CD4-positive, alpha-beta memory T cell (primary cell): ENCODE measurements at places on chromosomes 1 and 21.

DNA sequence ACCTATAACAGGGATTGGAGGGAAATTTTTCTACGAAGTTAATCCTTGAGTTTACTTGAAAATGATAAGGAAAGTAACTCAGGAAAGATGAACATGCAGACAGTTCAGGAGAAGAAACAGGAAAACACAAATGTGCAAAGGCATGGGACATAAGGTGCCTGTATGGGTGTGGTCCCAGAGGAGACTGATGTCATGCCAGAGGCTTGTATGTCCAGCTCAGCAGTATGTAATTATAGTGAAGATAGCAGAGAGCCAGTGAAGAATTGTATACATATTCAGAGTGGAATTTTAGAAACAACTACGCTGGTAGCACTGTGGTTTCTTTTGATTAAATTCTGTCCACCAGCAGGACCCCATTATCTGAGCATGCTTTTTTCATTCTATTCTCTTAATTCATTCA is 179.5 kb downstream of the LRRC7 start:
- no peak for DNase-seq
- H3K36me3 ChIP-seq = no peaks in the 10 kb centered on the region
- H3K27ac ChIP-seq = no peak overlapping the region

DNA sequence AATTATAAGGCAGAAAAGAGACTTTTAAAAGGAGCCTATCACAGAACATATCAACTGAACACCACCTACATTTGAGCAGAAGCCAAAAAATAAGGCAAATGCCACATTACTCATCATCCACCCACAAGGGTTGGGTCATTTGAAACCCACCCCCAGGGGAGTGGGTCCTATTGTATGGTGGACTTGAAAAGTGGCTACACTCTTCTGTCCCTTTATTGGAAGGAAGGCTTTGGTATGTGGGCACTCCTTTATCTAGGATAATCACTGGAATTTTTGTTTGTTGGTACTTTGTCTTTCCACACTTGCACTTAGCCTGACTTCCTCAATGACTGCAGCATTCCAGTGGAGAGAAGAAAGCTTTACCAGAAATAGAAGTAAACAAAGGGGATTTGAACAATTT is 157.2 kb upstream of the COL11A1 start:
- no peak overlapping the region for H3K4me3 ChIP-seq
- H3K4me1 ChIP-seq = no peaks in the 10 kb centered on the region
- no peaks in the 10 kb centered on the region for H3K27me3 ChIP-seq
- no peak overlapping the region for H3K27ac ChIP-seq

GRCh38 chr1:67888216-67889106 is 55.2 kb upstream of the GNG12 start:
- no peak for DNase-seq
- H3K36me3 ChIP-seq = no peaks in the 10 kb centered on the region
- no peak overlapping the region for H3K4me3 ChIP-seq
- H3K4me1 ChIP-seq = no peaks in the 10 kb centered on the region

DNA sequence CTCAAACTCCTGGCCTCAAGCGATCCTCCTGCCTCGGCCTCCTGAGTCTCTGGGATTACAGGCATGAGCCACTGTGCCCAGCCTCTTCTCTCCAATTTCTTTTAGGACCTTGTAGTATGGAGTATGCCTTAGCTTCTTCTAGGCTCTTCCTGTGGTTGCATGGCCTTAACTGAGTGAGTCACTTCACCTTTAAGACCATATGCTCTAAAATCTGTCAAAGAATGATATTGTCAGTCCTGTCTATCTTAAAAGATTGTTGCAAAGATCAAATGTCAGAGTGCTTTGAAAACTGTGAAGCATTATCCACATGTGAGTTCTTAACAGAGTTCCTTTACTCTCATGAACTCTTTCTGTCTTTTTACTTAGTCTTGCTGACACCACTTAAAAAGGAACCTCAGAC is 37.2 kb downstream of the ATP2B4 start:
- no peak for DNase-seq
- H3K36me3 ChIP-seq = no peaks in the 10 kb centered on the region
- no peak overlapping the region for H3K4me3 ChIP-seq

GRCh38 chr1:247638781-247639180 is 33.4 kb downstream of the OR2G3 start:
- no peaks in the 10 kb centered on the region for H3K36me3 ChIP-seq
- no peak for DNase-seq
- no peaks in the 10 kb centered on the region for H3K4me1 ChIP-seq
- no peak overlapping the region for H3K27ac ChIP-seq
- no peak overlapping the region for H3K4me3 ChIP-seq

- H3K27ac ChIP-seq = no peak overlapping the region
- DNase-seq = no peak
- H3K27me3 ChIP-seq = no peaks in the 10 kb centered on the region
- H3K36me3 ChIP-seq = no peaks in the 10 kb centered on the region
These were observed 14.4 kb downstream of the RALGPS2 start for GRCh38 chr1:178739285-178740045.

DNA sequence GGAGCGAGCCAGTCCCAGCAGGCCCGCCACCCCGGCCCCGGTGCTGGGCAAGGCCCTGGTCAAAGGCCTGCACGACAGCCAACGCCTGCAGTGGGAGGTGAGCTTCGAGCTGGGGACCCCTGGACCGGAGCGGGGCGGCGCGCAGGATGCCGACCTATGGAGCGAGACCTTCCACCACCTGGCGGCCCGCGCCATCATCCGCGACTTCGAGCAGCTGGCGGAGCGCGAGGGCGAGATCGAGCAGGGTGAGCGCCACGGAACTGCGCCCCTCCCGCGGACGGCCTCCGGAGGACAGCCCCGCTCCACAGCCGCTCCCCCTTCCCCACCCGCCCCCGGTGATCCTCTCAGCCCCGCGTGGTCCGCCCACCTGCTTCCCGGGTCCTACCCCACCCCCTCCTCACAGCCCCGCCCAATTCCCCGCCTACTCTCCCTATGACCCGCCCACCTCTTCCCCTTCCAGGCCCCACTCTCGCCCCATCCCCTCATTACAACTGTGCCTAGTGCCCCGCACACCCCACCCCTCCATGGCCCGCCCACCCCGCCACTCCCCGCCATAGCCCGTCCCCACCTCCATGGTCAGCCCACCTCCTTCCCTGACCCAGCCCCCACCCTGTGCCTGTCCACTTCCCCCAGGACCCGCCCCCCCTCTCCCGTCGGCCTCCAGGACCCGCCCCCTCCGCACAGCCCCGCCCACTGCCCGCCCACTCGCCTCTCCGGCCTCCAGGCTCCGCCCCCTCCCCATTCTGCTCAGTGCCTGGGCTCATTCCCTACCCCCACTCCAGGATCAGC is 52.7 kb downstream of the VWA5B1 start:
- DNase-seq = peak; percentile 13
- no peaks in the 10 kb centered on the region for H3K27me3 ChIP-seq
- no peak overlapping the region for H3K27ac ChIP-seq
- H3K4me3 ChIP-seq = no peak overlapping the region

- H3K4me1 ChIP-seq = no peaks in the 10 kb centered on the region
- H3K4me3 ChIP-seq = no peak overlapping the region
- H3K36me3 ChIP-seq = no peaks in the 10 kb centered on the region
- no peak overlapping the region for H3K27ac ChIP-seq
These were observed 105.6 kb downstream of the LRRC7 start for GRCh38 chr1:69673321-69673720.

DNA sequence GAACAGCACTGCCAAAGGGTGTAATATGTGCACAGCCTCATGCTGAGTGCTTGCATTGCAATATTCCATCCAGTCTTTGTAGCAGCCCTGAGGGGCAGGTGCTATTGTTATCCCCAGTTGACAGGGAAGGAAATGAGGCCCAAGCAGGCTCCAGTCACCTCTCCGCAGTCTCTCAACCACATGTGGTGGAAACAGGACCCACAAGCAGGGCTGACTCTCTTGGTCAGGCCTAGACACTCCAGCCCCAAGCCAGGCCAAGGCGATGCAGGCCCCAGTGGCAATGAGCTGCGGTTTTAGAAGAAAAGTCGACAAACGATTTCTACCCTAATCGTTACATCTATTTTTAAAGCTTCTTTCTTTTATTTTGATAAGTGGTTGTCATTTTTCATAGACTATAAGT is 52.6 kb upstream of the GADD45A start:
- H3K36me3 ChIP-seq = no peaks in the 10 kb centered on the region
- H3K27ac ChIP-seq = no peak overlapping the region
- peaks cover 8% of the 10 kb centered on the region for H3K4me1 ChIP-seq
- H3K4me3 ChIP-seq = no peak overlapping the region

DNA sequence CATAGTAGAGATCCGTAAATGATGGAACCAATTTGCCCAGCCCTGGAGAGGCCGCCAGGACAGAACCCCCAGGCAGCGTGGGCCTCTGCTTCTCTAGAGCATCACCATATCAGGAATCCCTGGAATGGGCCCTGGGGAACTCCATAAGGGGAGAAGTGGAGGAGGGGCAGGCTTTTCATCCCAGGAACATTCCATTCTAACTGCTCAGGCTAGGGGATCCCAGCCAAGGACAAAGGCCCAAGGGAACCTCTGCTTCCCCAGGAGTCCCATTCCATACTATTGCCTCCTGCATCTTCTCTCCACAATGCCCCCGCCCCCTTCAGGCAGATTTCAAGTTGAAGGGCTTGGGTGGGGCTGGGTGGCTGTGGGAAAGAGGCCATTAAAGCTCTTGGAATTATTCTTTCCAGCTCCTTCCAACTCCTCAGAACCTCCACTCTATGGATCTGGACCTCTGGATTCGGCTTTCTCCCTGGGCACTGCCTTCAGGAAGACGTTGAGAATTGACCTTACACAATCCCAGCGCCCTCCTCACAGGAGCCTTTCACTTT is 6.0 kb downstream of the TRNP1 start:
- peaks cover 4% of the 10 kb centered on the region for H3K4me1 ChIP-seq
- DNase-seq = no peak
- no peak overlapping the region for H3K27ac ChIP-seq
- no peak overlapping the region for H3K4me3 ChIP-seq

- H3K36me3 ChIP-seq = no peaks in the 10 kb centered on the region
- H3K4me3 ChIP-seq = no peak overlapping the region
- H3K27me3 ChIP-seq = no peaks in the 10 kb centered on the region
- no peak for DNase-seq
- no peak overlapping the region for H3K27ac ChIP-seq
- peaks cover 40% of the 10 kb centered on the region for H3K4me1 ChIP-seq
These were observed 2.0 kb upstream of the MARCKSL1 start for GRCh38 chr1:32337855-32338636.

GRCh38 chr1:1569341-1569740 is 5.3 kb downstream of the SSU72 start:
- DNase-seq = no peak
- H3K27me3 ChIP-seq = no peaks in the 10 kb centered on the region
- no peak overlapping the region for H3K4me3 ChIP-seq
- H3K4me1 ChIP-seq = peaks cover 60% of the 10 kb centered on the region
- H3K27ac ChIP-seq = no peak overlapping the region

DNA sequence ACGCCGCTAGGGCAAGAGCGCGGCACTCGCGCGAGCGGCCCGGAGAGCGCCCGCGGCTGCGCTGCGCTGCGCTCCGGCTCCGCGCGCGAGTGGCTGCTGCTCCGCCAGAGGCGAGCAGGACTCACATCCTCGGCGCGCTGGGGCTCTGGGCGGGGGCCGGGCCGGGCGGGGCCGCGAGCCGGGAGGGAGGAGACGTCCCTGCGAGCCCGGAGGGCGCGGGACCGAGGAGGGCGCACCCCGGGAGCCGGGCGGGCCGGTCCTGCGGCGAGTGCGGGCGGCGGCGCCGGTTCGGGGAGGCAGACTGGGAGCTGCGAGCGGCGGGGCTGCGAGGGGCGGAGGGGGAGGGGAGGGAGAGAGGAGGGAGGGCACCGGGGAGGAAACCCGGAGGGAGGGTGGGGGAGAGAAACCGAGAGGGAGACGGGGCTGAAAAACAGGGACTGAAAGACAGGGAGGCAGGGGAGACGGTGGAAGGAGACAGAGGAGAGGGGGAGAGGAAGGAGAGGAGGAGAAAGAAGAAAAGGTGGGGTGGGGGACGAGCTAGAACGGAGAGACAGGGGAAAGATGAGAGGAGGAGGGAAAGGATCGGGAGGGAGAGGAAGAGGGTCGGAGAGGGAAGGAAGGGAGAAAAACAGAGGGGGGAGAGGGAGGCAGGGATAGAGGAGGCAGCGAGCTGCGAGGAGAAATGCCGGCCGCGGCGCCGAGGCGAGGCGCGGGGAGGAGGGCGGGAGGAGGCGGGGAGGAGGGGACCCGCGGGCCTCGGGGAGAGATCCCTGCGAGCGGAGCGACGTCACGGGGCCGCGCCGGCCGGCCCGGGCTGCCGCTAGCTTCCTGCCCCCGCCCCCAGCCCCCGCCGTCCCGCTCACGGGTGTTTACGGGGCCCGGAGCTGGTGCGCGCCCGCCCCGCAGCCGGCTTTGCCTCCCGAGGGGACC is at the start of gene CAMK2N1:
TSS of gene CAMK2N1 (minus strand) at position 684 of the 930 bp plus-strand sequence. CDS start 831 bp downstream, outside the sequence.
- no peak within 1 kb of the TSS for H3K27ac ChIP-seq
- peaks cover 24% of the 10 kb centered on the region for H3K4me1 ChIP-seq
- DNase-seq = peak; percentile 64
- peak within 1 kb of the TSS; percentile 73 for H3K4me3 ChIP-seq

DNA sequence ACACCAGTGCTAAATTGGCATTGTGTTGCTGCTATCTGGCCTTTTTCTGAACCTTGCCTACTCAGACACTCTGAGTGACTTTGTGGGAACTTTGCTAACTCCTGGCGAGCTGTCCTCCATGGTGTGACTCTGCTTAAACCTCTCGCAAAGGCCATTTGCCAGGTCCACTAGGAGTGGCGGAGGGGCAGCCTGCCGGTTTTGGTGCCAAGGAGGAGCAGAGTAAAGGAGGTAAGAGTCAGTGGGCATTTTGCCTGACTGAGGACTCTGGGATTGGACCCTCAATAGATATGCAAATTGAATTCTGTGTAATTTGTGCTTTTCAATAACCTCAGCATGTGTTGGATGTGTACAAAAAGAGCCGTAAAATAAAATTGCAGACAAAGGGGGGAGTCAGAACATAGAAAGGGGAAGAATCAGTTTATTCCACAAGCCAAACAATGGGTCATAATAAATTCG is 386.6 kb upstream of the NFIA start:
- no peak overlapping the region for H3K27ac ChIP-seq
- H3K4me3 ChIP-seq = no peak overlapping the region
- H3K27me3 ChIP-seq = no peaks in the 10 kb centered on the region
- no peaks in the 10 kb centered on the region for H3K4me1 ChIP-seq
- no peak for DNase-seq

- H3K27ac ChIP-seq = no peak overlapping the region
- no peak overlapping the region for H3K4me3 ChIP-seq
- DNase-seq = no peak
These were observed 48.1 kb upstream of the MPC2 start for GRCh38 chr1:167984886-167985489.
